ENCODE measurements at places on chromosomes 3 and 15.

DNA sequence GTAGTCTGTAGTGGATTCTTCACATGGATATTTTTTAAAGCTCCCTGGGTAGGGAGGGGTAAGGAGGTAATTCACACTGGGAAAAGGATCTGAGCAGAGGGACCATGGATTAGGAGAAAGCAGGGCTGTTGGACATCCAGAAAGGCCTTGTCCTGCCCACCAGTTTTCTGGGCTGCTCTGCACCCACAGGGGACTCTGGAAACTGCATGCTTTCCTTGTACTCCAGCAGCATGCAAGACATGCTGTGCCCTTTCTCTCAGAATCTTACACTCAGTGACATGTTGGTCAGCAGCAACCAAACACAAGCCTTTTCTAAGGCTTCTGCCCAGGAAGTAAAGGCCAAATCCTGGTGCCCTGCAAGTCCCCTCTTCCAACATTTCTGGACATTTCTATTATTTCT, 2.5 kb upstream of the FBN1 start:
- DNase-seq, result no peak

DNA sequence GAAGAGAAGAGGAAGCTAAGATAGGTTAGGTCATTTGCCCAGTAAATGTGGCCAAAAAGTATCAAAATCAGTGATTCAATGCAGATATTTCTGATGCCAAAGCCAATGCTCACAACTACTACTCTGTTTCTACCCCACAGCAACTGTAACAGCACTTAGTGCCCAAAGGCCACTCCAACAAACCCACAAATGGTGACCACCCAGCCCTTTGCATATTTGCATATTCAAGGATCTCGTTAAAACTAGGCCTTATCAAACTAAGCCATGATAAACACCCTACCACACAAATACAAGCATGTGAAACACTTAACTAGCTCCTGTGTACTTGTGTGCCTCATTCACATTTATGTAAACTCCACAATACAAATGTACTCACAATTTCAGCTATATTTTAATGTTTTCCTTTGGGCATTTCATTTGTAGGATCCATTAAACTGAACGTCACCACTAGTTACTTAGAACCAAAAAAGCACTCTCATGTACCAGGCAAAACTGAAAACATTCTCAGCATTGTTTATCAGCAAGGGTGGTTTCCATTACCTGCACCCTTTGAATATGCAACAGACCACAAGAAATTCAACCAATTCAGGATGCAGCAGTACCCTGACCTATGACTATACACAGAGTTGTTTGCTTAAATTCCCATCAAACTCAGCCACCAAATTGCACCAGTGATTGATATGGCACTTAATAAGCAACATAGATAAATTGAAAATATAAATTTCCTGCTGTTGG, 111.2 kb upstream of the STT3B start:
- no peak for DNase-seq

GRCh38 chr3:168138421-168138820, 42.7 kb upstream of the GOLIM4 start:
- DNase-seq, result no peak

- DNase-seq, result no peak
These were observed 236.8 kb downstream of the OPA1 start for GRCh38 chr3:193829781-193830180.

DNA sequence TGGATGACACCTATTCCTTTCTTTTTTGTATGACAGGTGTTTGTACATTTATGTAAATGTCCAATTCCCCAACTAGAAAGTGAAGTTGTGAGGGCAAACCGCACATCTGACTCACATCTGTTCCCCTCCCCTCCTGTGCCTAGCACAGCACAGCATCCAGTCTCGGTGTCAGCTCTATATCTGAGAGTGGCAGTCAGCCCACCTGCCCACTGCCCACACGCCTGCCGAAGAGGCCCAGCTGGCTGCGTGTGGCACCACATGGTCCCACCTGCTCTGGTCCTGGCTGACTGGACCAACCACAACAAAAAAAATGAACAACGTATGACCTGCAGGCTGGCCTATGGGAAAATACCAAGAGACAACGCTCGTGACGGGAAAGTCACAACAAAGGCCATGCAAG, 62.8 kb downstream of the XXYLT1 start:
- peak; percentile 11 for DNase-seq

DNA sequence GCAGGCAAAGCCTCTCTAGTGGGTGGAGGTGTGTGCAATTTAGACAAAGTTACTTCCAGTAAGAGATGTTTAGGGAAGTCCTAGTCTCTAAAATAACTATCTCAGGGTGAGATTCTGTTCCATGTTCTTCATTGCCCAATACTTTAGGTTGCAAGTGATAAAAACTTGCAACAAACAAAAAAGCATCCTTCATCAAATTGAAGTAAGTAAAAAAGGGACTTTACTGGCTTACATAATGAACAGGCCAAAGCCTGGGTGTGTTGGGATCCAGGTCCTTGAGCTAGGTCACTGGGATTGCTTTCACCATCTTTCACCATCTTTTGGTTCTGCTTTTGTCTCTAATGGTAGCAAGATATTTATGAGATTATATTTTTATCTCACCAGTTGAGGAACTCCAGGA, 38.3 kb downstream of the CX3CR1 start:
- no peak for DNase-seq

- no peak for DNase-seq
These were observed 35.5 kb downstream of the EOMES start for GRCh38 chr3:27686642-27687041.

- peak; percentile 78 for DNase-seq
These were observed 101.7 kb upstream of the TPM1 start for GRCh38 chr15:62940755-62941361.

GRCh38 chr3:113212150-113212843, 940 bp downstream of the BOC start:
- peak; percentile 46 for DNase-seq

GRCh38 chr3:172145031-172145686, 105.8 kb downstream of the FNDC3B start:
- DNase-seq, result no peak

GRCh38 chr15:47870956-47871625, 153.8 kb downstream of the SEMA6D start:
- DNase-seq, result no peak

GRCh38 chr3:24360957-24361356, 133.7 kb downstream of the THRB start:
- no peak for DNase-seq

DNA sequence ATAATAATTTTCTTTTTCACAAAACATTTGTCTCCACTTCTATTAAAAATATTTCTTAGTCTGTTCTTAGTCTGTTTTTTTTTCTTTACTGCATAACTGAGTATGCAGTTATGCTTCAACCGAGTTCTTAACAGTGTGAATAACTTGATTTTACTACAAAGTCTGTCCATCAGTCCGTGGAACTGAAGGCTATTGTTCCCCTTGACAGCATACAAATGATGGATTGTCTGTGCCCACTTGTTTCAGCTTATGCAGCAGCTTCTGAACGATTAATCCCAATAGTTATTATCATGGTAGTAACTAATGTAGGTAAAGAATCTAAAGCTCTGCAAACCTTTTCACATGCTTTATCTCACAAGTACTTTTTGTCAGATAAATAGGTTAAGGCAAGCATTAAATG, 150.7 kb downstream of the SSR3 start:
- no peak for DNase-seq

DNA sequence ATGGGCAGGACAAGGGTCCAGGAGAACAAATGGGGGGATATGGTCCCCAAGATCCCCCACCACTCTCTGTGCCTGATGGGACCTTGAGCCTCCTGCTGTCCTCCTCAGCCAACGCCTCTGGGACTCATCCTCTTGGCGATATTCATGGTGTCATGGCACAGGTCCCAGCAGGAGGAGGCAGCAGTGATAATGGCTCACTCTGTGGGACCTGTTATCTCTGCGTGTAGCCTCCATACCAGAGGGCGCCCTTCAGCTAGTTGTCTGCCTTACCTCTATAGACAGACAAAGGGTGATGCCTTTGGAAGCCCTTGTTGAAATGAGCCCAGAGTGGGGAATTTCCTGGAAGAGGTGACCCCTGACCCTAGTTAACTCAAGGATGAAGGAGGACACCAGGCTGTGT, 7.4 kb downstream of the ZBTB47 start:
- no peak for DNase-seq

- no peak for DNase-seq
These were observed 222.8 kb upstream of the TBL1XR1 start for GRCh38 chr3:177419904-177420601.

DNA sequence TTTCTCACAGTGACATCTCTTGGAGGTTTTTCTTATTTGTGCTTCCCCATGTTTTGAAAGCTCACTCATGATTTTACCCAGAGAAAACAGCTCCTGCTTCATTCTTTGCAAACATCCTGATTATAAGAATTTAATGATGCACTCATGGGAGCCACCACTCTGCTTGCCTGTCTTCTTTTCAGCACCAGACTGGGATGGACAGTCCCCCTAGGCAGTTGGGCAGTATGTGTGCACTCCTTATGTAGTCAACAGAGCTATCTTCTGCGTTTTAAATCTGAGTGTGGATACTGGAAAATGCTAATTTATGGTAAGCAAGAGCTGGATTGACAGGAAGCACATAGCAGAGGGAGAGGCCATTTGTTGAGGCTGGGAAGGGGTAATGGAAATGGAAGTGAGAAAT, 276.1 kb downstream of the AGBL1 start:
- no peak for DNase-seq

DNA sequence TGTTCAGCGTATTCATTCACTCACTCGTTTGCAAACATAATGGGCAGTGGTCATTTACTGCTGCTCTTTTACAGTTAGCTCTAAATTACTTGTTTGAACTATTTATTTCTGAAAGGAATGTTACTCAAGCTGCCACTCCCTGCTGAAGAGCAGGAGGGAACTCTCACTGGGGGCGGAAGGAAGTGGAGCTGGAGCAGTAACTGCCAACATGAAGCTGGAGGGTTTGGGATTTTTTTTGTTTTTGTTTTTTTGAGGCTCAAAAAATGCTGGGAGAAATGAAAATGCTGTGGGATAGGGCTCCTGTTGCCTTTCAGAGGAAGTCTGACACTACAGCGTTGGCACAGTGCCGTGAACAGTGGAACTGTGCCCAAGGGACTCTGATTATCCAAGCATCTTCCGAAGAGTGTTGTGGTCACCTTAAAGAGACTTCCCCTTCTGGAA, 44.1 kb downstream of the SENP2 start:
- DNase-seq, result peak; percentile 39

GRCh38 chr3:123338620-123339061, 110.2 kb downstream of the ADCY5 start:
- no peak for DNase-seq

DNA sequence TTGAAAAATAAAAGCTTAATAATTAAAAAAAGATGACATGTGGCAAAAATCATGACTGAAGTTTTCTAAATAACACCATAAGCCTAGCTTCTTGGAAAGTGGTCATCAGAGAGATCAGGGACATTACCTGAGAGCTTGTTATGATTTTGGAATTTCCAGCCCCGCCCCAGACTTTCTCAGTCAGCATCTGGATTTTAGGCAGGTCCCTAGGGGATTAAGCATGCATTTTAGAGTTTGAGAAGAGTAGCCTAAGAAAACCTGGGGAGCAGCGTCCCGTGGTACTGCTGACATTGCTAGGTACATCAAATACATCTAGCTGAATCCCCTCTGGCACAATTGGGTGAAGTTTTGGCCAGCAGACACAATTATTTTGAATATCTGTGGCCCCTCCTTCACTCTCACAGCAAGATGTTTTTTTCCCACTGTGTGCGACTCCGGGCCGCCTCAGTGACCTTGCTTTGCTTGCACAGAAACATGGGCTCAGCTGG, 58.7 kb upstream of the MEF2A start:
- no peak for DNase-seq

DNA sequence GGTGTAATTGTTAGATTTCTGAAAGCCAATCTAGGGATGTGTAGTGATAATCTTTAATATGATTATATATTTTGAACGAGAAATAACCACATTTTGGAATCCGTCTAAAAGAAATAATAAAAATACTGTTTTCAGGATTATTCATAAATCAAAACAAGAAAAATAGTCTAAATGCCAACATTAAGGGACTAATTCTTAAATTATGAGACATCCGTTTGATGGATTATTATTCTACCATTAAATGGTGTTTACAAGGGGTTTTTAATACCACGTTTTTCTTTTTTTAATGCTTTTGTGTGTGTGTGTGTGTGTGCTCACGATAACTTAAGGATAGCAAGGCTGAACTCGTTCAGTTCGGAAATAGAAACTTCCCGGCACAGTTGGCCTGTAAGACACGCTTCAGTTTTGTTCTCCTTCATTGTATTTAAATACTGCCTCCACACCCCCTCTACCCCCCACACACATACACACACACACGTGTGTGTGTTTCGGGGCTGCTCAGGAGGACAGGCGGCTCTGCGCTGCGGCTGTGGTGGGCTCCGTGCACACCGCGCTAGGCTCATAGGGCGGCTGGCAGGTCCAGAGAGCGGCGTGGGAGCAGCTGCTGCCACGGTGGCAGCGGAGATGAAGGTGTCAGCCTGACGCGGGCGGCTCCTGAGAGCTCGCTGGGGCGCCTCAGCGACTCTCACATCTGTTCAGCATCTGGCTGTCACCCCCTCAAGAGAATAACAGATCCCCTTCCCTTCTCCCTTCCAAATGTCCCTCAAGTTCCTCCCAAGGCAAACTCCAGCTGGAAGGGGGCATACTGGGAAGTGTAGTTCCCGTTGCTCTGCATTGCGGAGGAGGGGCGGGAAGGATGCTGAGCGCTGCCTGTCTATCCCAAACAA, 23.0 kb upstream of the ANP32A start:
- DNase-seq, result no peak

DNA sequence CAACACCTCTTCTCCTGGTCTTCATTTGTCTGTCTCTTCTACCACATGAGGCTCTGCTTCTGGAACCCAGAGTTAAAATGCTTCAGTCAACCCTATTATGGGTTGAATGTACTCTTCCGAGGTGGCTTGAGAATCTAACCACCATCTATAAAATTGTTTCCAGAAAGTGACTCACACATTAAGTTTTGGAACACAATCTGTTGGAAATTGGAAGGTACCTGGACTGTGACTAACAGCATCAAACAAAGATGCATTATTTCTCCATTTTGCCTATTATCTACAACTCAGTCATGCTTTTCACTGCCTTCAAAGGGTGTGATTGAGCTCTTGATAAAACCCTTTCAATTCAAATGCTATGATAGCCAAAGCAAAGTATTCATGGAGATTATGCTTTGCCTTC, 499.0 kb upstream of the SEMA6D start:
- DNase-seq, result no peak

GRCh38 chr3:106963442-106963841, 413.8 kb upstream of the CCDC54 start:
- no peak for DNase-seq

DNA sequence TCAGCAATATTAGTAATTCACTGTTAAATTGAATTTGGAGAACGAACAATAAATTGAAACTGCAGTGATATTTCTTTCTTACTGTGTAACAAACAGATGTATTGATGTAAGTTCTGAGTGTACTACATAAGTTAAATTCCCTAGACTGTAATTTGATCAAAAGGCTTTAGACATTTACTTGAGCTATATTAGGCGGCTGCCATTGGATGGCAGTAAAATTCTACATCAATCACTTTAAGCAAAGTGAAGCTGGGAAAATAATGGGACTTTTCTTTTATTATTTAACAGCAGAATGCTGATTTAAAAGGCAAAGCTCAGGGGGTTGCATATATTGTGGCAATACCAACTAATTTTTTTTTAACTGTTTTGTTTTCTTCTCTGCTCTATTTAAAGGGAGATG, 212.6 kb upstream of the PLSCR5 start:
- no peak for DNase-seq
